ENCODE measurements at places on chromosomes 7 and 10.
A peak's percentile ranks its signal among the peaks of the same experiment; 100 is the strongest.

GRCh38 chr7:79290841-79291497, 162.5 kb downstream of the MAGI2 start:
- no peak for DNase-seq

GRCh38 chr7:44150466-44150832, 9.3 kb upstream of the MYL7 start:
- no peak for DNase-seq

DNA sequence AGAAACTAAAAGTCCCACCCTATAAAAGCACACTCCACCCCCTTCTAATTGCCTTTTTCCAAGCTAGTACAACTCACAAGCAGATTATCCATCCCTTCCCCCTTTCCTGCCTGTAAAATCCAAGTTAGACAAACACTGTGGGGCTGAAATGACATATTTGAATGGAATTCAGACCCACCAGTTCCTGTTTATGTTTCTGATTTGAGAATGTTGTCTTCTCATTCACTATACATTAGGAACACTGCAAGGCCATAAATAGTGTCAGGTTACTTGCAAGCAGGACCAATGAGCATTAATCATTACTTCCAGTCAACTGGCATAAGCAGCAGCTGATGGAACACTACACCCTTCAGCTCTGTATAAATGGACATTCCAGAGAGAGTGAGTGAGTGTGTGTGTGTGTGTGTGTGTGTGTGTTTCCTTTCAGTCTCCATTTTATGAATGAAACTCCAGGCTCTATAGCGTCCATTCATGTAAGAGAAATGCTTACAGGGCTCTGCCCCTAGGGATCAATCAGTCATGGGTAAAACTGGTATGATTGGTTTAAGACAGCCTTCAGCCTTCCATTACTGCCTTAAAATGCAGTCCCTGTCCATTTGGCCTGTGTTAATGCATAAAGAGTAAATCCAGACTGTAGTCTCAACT, 69.3 kb downstream of the ETV1 start:
- DNase-seq = peak; percentile 82

- DNase-seq = no peak
Observed at GRCh38 chr7:138992052-138992531, 10.9 kb upstream of the KIAA1549 start.

- no peak for DNase-seq
Observed at GRCh38 chr7:16804674-16805439, at the start of gene AGR2. TSS of gene AGR2 (minus strand) at chr7:16804999. CDS start at chr7:16801796, 3,203 bp downstream.

- peak; percentile 80 for DNase-seq
Observed at GRCh38 chr10:5944389-5945189, 32.8 kb downstream of the IL15RA start.

DNA sequence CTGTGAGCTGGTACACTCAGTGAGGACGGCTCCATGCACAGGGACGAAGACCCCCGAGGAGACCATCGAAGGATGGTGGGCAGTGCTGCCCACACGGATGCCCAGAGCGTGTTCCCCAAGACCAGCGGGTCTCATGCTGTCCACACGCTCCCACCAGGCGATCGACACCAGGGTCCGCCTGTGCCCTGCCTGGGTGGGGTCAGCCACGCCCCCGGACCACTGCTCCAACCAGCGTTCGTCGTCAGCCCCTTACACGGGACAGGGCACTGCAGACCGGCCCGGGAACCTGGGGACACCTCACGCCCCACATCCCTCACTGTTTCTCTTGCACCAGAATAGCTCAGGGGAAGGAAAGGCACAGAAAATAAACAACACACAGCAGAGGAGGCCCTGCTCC, 223.5 kb downstream of the DNAJB6 start:
- DNase-seq = no peak

DNA sequence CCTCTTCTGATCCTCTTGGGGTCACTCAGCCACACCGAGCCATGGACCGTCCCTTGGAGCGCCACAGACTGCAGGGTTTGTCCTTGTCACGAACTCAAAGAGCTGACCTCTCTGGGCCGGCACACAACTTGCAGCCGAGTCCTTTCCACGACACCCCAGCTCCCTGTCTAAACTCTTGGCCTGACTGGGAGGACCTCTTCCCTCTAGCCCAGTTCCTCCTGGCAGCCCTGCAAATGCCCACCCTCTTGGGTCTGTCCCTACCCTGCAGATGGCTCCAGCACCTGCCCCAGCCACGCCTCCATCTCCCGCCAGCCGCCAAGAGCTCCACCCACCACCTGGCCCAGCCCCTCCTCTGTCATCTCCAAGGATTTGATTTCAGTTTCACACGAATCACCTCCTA, 339.2 kb downstream of the DNAJB6 start:
- DNase-seq = no peak

- DNase-seq = no peak
Observed at GRCh38 chr10:13973742-13974141, 357.0 kb downstream of the FRMD4A start.

DNA sequence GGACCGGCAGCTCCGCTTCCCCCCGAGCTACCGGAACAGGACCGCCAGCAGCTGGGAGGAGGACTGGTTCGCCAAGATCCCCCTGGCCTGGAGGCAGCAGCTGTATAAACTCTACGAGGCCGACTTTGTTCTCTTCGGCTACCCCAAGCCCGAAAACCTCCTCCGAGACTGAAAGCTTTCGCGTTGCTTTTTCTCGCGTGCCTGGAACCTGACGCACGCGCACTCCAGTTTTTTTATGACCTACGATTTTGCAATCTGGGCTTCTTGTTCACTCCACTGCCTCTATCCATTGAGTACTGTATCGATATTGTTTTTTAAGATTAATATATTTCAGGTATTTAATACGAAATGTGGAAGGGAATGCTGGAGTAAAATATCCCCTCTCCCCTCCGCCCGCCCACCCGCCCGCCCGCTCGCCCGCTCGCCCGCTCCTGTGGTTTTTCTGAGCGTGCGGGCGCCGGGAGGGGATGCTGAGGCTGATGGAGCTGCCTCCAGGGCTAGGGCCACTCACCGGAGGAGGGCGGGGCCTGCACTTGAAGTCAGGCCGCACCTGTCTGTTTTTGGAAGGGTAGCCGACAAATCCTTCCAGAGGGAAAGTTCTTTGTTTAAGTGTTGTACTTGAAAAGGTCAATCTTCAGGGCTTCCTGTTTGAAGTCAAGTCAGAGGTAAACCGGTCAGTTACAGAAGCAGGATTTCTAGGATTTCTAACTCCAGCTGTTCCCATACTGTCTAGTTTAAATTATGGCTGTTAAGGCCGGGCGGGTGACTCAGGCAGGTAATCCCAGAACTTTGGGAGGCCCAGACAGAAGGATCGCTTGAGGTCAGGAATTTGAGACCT, 30.5 kb downstream of the CHST12 start:
- no peak for DNase-seq

DNA sequence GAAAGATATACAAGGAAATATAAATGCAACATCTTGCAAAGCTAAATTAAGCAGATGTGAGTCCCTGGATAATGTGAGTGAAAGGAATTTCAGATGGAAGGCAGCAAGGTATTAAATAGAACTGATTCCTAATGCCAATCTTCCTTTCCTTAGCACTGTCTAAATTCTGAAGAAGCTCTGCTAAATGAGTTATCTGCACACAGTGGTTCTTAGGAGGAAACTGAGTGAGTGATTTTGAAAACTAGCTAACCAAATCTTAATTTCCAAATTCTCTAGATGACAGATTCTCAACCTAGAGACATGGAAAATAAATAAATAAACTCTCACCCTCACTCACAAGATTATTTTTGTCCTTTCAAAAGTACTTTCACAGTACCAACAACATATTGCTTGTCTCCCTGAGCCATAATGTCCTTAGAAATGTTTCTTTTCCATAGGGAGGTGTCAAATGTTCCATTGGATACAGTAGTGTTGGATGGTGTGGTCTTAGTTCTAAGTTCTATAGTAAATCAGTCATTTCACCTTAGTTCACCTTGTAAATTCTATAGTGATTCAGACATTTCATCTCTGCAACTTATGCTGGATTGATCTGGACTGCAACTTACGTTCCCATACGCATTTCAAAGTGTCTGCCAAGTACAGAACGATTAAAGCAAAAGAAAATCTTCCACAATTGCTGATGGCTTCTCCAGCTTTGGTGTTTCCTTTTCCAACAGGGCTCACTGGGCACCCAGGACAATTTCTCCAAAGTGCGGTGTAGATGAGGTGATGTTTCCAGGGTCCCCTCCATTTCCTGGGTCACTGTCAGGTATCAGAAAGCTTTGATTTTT, 145.4 kb upstream of the FAM171A1 start:
- DNase-seq = no peak

- no peak for DNase-seq
Observed at GRCh38 chr10:72082856-72083789, 5.2 kb downstream of the SPOCK2 start.

GRCh38 chr7:95246831-95247370, 77.4 kb downstream of the PON1 start:
- DNase-seq = peak; percentile 78

GRCh38 chr7:28920424-28920823, 37.7 kb downstream of the TRIL start:
- DNase-seq = no peak

DNA sequence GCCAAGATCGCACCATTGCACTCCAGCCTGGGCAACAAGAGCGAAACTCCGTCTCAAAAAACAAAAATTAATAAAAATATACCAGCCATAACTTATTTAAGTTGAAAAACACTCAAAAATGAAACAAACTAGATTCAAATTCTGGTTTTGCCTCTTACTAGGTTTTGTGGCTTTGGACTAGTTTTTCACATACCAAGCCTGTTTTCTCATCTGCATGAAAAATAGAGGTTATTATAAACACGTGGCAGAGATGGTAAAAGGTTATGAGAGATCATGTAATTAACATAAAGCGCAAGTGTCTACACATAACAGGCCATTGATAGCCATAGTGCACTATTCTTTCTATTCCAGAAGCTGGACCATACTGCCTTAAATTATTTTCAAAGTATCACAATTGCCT, 35.5 kb upstream of the CABCOCO1 start:
- DNase-seq = no peak

- no peak for DNase-seq
Observed at GRCh38 chr10:31678139-31678536, 250.5 kb downstream of the ARHGAP12 start.

DNA sequence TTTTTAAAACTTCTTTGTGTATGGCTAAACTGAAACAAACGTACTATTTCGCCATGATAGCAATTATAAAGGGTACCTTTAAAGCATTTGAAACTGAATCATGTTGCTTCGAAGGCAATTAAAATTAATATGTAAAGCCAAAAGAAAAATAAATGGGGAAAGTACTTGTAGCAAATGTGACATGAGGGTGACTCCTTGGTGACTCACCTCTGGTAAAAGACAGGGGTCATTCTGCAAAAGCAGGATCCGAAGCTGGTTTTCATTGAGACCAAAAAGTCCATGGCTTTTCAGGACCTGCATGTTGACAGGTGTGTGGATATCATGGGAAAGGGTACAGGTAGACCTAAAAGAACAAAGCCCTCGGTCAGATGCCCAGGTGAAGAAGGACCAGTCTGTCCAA, 1.5 kb downstream of the ZC3HAV1L start:
- no peak for DNase-seq

GRCh38 chr10:114879541-114880158, 58.1 kb downstream of the FHIP2A start:
- no peak for DNase-seq

DNA sequence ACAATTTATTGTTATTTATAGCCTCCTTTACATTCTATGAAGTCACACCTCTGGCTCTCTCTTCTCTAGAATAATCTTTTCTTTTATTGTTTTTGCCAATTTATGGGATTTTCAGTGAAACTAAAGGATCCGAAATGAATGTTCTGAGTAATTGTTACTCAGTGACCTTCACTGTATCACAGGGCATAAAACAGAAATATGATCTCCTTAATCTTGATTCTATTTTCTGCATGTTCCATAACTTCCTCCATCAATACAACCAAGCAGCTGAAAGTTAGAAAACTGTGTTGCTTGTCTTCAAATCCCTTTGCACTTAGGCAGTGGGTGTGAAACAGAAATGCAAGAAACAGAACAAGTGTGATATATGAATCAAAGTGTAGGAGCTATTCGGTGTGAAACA, 57.4 kb upstream of the FERD3L start:
- no peak for DNase-seq

DNA sequence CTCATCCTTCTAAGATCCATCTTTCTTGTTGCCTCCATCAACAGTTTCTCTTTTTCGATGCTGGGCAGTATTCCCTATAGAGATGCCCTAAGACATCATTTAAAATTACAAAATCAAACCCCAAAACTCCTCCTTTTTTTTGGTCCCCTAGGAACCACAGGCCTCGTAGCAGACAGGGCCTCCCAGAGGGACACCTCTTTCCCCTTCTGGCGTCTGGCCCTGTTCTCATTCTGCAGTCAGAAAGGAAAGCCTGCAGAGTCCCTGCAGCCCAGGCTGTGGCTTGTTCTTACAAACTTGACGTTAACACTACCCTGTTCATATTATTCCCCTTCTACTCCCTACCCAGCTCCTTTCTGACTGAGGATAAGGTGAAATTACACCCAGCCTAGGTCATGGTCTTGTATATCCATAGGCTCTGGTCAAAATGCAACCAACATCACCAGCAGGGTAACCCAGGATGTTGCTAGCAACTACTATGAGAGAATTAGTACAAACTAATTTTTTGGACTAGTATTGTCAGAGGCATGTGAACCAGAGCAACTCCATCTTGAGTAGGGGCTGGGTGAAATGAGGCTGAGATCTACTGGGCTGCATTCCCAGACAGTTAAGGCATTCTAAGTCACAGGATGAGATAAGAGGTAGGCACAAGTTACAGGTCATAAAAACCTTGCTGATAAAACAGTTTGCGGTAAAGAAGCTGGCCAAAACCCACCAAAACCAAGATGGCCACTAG, 3.5 kb upstream of the EPHA1 start:
- no peak for DNase-seq

All from right renal cortex interstitium (tissue), 3 donors.